Stimulated activated CD4-positive, alpha-beta T cell treated with anti-CD3 and anti-CD28 coated beads, Interleukin-15, amount 100 ng/mL, for 1 hour (primary cell): ENCODE measurements at places on chromosomes 4 and X.

- no peak for DNase-seq
Measured at GRCh38 chrX:155235891-155236290, 19.6 kb downstream of the VBP1 start.

DNA sequence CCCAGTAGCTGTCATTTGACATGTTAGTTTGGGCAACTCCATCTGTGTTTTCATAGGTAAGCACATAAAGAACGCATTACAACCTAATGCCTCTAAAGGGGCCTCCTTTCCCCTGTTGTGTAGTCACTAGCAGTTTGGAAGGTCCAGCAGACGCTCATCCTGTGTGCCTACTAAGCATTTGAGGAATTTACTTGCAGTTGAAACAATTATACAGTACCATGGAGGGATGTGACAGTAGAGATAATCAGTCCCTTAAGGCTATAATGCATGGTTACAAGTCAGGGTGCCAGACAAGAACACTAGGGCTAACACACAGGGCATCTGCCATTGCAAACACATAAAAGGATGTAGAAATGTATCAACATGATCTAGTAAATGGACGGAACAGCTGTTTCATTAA, 138.3 kb downstream of the PCDH10 start:
- no peak for DNase-seq

GRCh38 chrX:53316111-53316859, 34.9 kb upstream of the IQSEC2 start:
- no peak for DNase-seq

GRCh38 chr4:178937130-178937529, 1494.9 kb upstream of the AGA start:
- no peak for DNase-seq

DNA sequence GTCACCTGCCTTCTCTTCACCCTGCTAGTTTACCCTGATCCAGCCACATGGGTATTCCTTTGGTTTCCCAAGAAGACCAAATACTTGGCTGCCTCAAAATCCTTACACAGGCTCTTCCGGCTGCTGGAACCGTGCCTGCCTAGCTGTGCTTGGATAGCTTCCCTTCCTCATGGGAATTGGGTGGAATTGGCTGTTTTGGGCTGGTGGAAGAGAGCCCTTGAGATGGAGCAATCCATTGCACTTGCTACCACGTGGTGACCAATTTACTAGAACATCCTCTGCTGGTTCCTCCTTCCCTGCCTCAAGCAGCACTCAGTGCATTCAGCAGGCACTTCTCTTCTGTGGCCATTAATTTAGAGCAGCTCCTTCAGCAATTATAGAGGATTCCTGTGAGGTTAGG, 119.3 kb upstream of the AP1S2 start:
- no peak for DNase-seq

- no peak for DNase-seq
Measured at GRCh38 chr4:149823769-149824221, 8.2 kb upstream of the IQCM start.

- no peak for DNase-seq
Measured at GRCh38 chrX:12494400-12495138, 296.6 kb upstream of the PRPS2 start.

DNA sequence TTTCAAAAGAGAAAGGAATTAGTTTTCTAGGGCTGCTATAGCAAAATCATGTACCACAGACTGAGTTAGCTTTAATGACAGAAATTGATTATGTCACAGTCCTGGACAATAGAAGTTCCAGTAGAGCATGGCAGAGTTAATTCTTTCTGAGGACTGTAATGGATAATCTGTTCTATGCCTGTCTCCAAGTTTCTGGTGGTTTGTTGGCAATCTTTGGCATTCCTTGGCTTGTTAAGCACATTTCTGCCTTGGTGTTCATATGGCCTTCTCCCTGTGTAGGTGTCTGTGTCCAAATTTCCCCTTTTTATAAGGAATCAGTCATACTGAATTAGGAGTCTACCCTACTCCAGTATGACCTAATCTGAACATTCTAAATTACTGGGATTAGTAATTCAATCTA, 336.1 kb upstream of the PABPC4L start:
- no peak for DNase-seq

DNA sequence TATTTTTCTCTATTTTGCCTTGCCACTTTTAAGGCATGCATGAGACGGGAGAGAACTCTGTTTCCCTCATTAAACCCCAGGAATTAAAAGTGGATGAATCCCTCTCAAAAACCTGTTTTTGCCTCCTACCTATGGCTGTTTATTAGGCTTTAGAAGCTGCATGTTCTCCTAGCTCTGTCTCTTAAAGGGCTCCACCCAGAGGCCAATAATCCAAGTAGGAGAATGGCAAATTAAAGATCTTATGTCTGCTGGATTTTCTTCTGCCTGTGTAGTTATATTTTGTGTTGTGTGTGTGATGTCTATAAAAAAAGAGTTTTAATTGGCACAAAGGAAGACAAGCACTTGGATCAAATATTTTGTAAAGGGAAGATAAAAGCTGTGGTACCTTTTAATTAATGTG, 32.4 kb downstream of the MAGEC1 start:
- no peak for DNase-seq
